Left cardiac atrium (tissue), 4 donors: ENCODE measurements at places on chromosomes 3 and 15.

DNA sequence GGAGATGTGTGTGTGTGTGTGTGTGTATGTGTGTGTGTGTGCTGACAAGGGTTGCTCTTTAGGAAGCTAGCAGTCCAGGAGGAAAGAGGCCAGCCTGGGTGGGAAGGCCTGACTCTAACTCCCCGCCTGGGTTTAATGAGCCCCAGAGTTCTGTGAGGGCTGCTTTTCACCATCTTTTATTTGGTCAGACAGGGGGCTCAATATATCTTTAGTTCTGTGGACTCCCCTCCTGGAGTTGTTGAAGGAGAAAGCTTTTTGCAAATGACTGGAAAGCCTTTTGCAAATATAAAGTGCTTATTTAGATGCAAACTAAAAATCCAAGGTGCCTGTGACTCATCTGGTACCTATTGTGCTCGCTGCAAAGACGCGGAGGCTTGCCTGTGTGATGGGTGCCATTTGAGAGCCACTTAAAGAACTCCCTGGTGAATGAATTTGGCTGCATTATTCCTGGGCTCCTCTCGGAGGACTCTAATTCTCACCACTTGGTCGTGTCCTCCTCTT is 24.5 kb downstream of the DRD3 start:
- DNase-seq = no peak

- DNase-seq = no peak
Observed at GRCh38 chr3:114299941-114300624, 6.3 kb downstream of the TIGIT start.

DNA sequence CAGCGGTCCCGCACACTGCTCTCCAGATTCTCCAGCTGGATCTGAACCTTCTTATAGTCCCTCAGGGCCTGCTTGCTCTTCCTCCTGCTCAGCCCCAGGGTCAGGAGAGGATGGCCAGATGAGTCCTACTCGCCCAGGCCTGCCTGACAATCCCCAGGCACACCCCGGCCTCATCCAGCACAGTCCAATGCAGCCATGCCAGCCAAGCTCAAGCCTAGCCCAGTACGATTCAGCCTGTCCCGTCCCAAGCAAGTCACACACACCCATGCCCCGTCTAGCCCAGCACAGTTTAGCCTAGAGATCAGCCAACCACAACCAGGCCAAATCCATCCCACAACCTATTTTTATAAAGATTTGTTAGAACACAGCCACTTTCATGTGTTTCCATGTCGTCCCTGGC is 16.8 kb downstream of the PLXNB1 start:
- no peak for DNase-seq

DNA sequence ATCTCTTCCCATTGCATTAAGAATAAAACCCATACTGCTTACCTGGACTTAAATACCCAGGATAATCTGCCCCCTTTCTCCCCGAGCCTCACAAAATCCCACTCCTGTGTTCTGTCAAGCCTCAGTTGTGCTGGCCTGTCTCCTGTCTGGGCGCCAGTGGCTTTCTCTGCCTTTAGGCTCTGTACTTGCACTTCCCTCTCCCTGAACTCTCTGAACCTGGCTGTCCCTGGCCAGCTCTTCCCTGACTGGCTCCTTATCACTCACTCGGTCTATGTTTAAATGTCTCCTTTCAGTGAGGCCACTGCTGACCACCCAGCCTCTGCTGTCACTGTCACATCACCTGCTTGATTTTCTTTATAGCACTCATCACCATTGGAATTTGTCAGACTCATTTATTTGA is 382.7 kb upstream of the PPP2R3A start:
- DNase-seq = no peak

DNA sequence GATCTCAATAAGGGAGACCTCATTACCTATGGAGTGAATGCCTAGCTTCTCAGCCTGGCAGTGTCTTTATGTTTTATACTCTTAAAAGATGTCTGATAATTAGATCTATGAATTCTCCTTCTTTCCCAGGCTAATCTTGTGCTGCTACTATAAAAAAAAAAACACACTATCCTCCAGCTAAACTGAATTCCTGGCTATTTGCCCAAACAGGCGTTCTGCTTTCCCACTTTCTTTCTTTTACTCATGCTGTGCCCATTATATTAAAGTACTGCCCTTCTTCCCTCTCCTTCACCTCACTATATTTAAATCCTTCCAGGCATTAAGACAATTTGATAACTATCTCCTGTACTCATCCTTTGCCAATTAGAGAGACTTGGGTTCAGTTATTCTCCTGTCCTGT is 1134.9 kb downstream of the ROBO2 start:
- DNase-seq = no peak

GRCh38 chr3:128619146-128619890 is 31.3 kb downstream of the RPN1 start:
- DNase-seq = no peak

DNA sequence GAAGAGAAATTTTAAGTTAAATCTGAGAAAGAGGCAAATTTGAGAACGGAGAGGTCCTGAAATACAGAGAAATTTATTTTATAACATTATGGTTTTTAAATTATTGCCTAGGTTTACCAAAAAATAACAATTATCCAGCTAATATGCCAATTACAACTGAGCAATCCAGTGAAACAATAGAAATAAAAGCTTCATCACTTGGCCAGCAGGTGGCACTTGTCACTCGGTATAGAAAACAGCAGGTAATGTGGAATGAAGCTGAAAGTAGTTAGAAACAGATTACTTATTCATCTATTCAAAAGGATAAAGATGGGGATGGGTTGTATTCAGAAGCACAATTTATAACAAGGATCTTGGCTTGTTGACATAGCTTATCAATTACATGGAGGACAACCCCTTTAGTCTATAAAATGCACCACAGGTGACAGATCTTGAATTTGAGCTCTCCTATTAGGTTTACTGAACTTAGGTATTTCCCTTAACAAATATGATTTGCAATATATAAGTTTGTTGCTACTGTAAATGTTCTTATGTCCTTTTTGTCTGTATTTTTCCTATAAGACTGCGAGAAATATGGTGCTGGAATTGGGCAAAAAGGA is 70.1 kb upstream of the GUCA1C start:
- peak; percentile 32 for DNase-seq

GRCh38 chr15:60804986-60805949 is 326.3 kb upstream of the ICE2 start:
- peak; percentile 73 for DNase-seq

DNA sequence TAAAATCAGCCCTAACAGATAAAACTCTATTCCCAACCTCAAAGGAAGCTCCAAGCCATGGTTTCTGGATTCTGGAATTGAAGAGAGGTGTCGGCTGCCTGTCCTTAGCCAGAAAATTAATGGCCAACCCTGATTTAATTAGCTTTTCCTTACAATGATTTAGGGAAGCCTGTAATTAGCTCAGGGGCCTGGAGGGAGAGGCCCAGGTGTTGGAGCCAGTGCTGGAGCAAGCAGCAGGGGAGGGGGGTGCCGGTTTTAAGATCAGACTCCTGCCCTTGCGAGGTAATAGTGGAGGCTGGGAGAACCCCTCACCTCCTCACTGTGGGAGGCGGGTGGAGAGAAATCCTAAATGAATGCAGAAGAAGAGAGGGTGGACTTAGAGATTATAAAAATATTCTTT is 14.7 kb upstream of the ATP2B2 start:
- no peak for DNase-seq

DNA sequence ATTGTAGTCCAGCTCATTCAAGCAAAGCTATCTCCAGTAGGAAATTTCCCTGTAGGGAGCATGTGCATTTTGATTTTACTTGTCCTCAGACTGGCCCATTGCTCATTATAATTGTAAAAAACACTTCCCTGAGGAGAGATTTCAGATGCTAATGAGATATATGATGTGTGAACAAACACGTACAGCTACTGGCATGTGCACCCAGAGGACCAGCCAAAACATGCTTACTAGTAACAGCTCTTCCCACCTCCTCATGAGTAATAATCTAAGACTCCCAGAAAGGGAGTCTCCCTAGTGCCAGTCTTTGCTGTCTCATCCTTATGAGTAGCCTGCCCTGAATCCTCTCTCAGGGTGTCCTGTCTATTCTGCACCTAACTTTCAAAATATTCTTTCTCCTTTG is 43.4 kb downstream of the FBXO22 start:
- no peak for DNase-seq

DNA sequence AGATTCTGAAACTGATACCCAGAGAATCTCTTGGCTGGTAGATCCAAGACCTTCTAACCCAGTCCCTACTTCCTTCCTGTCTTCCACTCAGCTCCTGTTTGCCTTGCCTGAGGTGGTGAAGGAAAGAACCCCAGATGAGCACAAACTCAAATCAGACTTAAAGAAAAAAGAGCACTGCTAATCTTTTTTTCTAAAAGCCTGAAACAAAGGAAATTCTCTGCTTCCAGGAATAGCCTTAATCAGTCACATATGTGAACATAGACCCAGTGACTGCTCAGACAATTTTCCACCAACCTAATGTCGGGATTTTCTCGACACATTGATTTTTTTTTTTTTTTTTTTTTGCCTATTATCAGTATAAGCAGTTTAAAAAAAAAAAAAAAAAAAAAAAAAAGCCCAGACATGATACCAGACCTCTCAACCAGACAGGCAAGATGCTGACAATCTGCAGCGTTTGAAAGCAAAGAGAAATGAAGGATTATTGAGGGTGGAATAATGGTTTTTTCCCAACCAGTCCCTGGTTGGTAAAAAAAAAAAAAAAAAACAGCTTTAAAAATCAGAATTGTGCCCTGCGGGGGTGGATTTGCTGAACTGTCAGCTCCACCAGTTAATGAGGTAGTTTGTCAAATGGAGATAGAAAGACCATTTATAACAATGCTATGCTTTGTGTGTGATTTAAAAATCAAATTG is 256.8 kb upstream of the RARB start:
- no peak for DNase-seq

- DNase-seq = no peak
Observed at GRCh38 chr3:62682826-62683225, 192.4 kb downstream of the CADPS start.

- no peak for DNase-seq
Observed at GRCh38 chr3:65560133-65560532, 478.6 kb downstream of the MAGI1 start.

GRCh38 chr3:189772584-189772983 is 141.4 kb downstream of the TP63 start:
- DNase-seq = no peak

GRCh38 chr3:10283638-10284037 is 9.1 kb downstream of the GHRL start:
- no peak for DNase-seq

GRCh38 chr15:73891328-73892315 is 18.3 kb downstream of the TBC1D21 start:
- no peak for DNase-seq

DNA sequence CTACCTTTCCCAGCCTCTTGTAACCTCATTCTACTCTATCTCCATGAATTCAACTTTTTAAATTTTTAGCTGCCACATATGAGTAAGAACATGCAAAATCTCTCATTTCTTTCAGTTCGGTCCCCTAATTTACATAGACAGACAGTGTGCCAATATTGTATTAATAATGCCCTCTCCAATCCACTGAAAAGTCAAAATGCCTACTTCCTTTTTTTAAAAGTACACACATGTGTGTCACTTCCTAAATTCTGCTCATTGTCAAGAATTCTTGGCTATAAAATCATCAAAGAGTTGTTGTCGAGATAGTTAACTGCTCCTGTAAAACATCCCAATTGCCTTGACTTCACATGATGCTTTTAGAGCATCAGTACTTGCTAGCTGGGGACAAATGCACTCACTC is 84.2 kb upstream of the IL12A start:
- no peak for DNase-seq

GRCh38 chr3:4580346-4581123 is 87.4 kb downstream of the ITPR1 start:
- peak; percentile 29 for DNase-seq

DNA sequence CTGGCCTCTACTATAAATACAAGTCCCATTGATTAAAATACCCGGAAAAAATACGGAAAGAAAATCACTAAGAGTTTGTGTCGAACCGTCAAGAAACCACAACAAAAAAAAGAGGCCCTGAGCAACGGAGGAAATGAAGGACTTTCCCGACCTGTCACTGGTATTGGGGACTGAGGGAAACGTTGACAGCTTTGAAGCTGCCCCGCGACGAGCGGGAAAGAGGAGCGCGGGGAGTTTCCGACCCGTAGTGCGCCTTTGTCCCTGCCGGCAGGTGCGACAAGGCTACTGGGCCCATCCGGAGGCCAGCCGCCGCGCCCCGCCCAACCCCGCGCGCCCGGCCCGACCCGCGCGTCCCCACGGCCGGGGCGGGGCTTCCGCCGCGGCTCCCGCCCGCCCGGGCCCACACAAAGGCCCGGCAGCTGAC is 416 bp downstream of the PBRM1 start:
- peak; percentile 80 for DNase-seq

GRCh38 chr3:73479325-73479724 is 145.4 kb downstream of the PDZRN3 start:
- no peak for DNase-seq

DNA sequence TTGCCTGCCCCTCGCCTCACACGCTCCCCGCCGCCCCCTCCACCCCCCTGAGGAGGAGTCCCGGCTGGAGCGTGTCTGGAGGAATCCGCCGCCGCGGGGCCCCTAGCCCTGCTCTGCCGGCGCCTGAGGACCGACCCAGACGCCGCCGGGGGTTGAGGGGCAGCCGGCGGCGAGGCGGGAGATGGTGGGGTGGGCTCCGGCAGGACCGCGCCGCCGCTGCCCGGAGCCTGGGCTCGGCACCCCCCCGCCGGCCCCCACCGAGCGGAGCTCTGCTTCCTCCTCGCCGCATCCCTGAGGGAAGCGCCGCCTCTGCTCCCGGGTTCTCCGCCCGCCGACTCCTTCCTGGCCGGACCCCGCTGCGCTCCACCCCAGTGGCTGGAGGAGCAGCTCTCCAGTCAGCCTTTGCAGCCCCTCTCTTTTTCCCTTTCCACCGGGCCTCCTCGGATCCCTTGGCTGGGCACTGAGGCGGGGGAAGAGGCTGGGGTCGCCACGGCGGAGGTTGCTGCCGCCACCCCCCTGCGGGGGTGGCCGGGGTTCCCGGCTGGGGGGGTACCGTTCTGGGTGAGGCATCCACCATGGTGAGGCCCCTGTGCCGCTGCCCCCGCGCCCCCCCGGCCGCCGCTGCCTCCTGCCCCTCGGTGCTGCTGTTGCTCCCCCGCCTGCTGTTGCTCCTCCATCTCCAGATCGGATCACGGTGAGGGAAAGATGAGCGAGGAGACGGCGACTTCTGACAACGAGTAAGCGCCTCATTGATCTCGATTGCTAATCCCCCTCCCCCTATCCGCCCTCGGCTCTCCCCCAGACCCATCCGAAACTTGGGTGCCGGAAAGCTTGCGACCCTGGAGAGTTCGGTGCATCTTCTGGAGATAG is at the start of gene SPRED1:
TSS of gene SPRED1 (plus strand) at position 356 of the 870 bp plus-strand sequence. CDS start at position 706, 350 bp downstream.
- DNase-seq = peak; percentile 84

GRCh38 chr3:127045435-127046045 is 62.6 kb downstream of the PLXNA1 start:
- peak; percentile 0 for DNase-seq

GRCh38 chr3:179391906-179392305 is 44.4 kb downstream of the MFN1 start:
- no peak for DNase-seq

DNA sequence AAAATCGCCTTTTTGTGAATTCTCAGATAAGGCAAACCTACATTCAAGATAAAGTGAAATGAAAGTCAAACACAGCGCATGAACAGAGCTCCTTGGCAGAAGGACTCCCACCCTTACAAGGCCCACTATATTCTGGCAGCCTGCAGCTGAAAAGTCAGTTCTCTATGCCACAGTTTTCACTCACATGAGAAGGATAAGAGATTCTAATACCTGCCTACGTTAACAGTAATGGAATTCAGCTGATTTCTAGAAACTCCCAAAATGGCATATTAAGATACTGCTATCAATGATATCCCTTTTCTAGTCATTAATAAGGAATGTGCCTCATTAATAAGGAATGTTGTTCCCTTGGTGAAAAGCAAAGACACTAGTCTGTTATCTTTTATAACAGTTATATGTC is 27.0 kb downstream of the SLC30A4 start:
- no peak for DNase-seq

- DNase-seq = no peak
Observed at GRCh38 chr3:154536751-154537150, 106.8 kb upstream of the GPR149 start.
